ENCODE measurements at places on chromosomes 16 and 17.

- peak; percentile 66 for DNase-seq
Observed at GRCh38 chr16:84065536-84066132, 23.0 kb upstream of the SLC38A8 start.

GRCh38 chr17:8821446-8822105 lies 22.4 kb upstream of the MFSD6L start:
- no peak for DNase-seq

DNA sequence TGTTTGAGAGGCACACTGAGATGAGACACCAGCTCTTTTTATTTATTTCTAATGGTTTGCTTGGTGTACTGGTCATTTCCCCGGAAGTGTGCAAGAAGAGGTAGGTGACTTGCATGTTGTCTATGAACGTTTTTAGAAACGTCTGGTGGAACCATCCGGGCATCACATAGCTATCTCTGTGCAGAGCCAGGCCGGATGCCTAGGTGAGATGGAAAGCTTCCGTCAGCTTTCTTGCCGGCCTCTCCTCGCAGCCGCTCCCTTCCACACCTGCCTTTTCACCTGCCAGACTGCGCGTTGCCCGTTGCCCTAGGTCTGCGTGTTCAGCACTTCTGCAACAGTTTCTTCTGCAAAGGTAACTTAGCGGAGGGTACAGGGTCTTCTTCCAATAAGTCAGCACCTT lies 416.0 kb downstream of the WWOX start:
- no peak for DNase-seq

GRCh38 chr16:56986361-56986760 lies 3.0 kb upstream of the NLRC5 start:
- no peak for DNase-seq

DNA sequence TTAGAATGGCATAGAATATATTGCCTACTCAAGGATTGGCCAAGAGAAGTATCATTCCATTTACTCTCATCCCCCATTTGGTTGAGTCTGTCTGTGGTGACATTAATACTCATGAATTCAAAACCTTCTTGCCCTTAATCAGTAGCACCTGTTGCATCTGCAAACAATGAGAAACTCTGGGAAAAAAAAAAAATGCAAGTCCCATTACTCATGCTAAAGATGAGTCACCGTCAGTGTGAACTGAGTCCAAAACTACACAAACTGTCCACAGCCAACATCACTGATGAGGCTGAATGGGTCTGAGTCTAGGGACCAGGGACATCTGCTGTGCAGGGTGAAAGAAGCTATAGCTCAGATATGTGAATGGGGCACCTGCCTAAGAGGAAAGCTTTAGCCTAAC lies 96.9 kb upstream of the ADAMTS18 start:
- DNase-seq: no peak

GRCh38 chr16:3076577-3076976 lies 11.1 kb downstream of the IL32 start:
- DNase-seq: no peak

DNA sequence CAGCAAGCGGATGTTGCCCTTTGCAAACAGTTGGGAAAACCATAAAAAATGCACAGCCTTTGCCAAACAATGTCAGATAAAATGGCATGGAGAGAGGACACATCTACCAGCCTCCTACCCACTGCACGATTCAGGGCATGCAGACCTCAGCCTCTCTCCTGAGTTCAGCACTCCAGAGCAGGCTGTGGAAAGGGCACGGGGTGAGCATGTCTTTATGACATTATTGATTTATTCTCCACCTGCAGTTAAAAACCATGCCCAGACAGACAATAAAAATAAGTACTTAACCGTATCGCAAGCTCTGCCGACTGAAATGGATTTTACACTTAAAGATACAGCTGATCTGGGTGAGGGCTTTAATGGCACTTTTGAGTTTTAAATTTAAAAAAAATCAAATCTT lies 127.1 kb downstream of the MAF start:
- no peak for DNase-seq

GRCh38 chr16:30924913-30925631 lies 1.7 kb downstream of the FBXL19 start:
- DNase-seq: no peak

GRCh38 chr16:4109250-4109736 lies 6.9 kb downstream of the ADCY9 start:
- no peak for DNase-seq

GRCh38 chr17:50155115-50155819 lies 4.8 kb upstream of the PPP1R9B start:
- DNase-seq: no peak

GRCh38 chr17:27384261-27384701 lies 72.0 kb upstream of the KSR1 start:
- no peak for DNase-seq

GRCh38 chr16:54244061-54244886 lies 42.3 kb downstream of the IRX3 start:
- no peak for DNase-seq

All from retina (tissue), 1 donor.